HCT116 (cell line): ENCODE measurements at places on chromosomes 6 and 20.

DNA sequence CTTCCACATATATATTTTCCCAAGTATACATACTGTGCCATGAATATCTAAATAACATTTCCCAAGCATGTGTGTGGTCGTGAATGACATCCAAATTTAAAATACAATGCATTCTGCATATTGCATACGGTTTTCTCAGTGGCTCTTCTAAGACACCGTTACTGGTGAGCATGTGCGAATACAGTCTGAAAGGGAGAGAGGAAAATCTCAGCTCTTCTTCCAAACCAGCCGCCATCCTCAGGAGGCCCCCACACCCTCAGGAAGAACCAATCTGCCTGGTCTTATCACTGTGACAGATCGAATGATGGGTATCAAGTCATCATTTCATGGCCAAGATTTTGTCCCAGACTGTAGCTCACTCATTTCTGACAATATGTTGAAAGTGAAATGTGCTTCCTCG lies 50.7 kb downstream of the ADAT2 start:
- no peak for DNase-seq

DNA sequence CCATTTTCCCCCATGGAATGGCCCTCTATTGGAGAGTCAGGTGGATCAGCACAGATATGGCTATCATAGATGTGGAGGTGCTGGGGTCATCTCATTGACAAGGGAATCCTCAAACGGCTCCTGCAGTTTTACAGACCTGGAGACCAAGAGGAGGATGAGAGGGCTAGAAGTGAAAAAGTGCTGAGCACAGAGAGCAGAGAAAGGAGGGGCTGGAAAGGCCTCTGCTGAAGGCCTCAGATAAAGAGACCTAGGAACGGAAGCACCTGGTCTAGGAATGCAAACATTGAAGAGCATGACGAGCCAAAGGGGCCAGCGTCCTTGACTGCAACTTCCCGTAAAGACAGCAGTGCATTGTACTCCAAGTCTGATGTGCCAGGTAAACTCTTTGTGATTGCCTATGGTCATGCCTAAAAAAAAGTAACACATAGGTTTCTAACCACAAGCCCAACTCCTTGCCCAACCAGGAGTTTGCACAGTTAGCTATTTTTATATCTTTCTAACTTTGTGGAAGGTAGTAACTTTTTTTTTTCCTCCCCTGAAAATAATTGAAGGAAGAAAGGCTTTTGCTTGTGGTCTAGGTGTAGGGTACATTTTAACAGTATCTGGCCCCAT lies 15.2 kb downstream of the RSPH4A start:
- no peak for DNase-seq

DNA sequence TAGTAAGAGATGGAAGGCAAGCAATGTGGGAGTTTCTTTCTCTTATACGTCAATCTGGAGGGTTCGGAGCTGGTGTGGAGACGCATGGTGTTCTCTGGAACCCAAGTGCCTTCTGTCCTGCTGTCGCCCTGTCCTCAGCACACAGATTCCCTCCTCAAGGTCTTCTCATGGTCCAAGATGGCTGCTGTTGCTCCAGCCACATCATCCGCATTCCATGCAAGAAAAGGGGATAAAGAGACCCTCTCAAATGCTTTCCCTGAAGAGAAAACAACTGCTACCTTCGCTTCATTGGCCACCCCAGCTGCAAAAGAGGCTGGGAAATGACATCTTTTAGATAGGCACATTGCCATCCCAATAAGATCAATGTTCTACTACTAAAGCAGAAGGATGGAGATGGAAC lies 151.2 kb downstream of the ANKRD60 start:
- DNase-seq = no peak

DNA sequence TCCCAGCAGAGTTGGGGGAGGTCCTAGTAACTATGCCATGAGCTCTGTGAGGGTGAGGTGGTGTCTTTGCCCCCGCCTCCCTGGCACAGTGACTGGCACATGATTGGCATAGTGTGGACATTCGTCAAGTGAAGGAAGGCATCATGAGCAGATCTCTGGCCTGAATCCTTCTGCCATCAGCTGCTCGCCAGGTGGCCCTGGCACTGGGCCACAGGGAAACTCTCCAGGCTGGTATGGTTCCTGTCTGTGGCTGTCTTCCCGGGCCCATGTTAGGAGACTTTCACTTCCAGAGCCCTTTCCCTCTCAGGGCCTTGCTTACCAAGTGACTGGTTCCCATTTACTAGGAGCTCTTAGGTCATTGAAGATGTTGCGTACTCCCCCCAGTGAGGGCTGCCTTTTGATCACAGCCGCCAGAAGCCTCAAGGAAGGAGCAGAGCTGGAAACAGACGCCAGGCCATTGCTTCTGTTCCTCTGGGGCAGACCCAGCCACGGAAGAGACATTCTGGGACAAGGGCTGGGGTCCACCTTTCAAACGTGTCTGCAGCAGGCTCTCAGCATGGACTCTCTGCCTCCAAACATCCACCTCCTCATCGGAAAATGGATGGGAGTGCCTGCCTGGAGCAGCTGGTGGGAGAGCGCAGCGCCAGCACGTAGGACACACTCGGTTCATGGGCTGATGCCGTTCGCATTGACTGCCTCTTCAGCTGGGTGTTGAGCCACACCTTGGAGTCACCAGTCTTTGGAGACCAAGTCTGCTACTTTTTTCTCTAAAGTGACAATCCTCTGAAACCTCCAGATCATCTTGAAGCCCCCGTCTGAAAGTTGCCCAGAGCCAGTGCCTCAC lies 67.2 kb downstream of the PTPN1 start:
- DNase-seq = no peak

DNA sequence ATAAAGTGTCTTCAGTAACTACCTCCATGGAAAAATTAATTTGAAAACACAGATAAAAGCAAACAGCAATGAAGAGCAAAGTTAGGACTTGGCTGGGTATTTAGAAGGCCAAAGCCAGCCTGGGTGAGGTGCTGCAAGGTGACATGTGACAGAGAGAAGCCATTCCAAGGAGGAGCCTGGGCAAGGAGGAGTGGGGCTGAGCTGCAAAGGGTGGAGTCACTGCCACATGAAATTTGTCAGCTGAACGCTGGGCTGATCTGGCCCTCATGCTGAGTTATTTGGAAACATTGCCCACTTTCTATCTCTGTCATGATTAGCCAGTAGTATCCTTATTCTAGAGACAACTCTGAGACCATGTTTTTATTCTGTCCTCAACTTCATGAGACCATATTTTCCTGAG lies 76.3 kb downstream of the PERP start:
- DNase-seq = no peak

- peak; percentile 66 for DNase-seq
These were observed 32.1 kb upstream of the NR2E1 start for GRCh38 chr6:108133594-108134179.

DNA sequence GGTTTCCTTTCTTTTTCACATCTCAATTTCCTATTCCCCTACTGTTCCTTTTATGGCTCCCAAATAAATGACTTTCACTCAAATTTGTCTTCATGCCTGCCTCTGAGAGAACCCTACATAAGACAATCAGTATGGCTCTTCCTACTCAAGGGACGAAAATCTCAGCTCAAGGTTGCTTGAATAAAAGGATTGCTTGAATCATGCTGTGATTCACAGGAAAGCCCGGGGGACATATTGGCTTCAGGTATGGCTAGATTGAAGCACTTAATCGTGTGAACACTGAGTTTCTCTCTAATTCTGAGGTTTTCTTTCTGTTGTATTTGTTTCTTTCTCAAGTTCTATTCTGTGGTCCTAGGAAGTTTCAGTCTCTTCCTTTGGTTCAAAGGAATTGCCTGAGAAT lies 140.3 kb upstream of the SULF2 start:
- no peak for DNase-seq

GRCh38 chr6:131362070-131362469 lies 211.0 kb upstream of the ARG1 start:
- DNase-seq = no peak

GRCh38 chr6:26474439-26474881 lies 16.7 kb downstream of the BTN2A1 start:
- no peak for DNase-seq
